Large intestine (tissue), 12 donors: ENCODE measurements at places on chromosomes 11 and 22.

DNA sequence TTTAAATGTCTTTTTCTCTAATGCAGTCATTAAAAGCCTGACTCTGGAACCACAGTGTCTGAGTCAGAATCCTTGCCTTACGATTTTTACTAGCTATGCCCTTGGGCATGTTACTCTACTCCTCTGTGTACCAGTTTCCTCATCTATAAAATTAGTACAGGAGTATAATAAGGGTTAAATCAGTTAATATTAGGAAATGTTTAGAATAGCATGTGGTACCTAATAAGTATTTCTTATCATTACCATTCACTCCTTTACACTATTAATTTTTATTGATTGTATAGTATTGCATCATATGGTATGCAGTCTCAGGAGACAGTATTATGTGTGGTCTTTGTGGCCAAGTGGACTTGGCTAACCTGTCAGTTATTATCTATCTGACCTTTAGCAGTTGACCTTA lies 68.2 kb downstream of the METTL15 start:
- DNase-seq, result no peak

DNA sequence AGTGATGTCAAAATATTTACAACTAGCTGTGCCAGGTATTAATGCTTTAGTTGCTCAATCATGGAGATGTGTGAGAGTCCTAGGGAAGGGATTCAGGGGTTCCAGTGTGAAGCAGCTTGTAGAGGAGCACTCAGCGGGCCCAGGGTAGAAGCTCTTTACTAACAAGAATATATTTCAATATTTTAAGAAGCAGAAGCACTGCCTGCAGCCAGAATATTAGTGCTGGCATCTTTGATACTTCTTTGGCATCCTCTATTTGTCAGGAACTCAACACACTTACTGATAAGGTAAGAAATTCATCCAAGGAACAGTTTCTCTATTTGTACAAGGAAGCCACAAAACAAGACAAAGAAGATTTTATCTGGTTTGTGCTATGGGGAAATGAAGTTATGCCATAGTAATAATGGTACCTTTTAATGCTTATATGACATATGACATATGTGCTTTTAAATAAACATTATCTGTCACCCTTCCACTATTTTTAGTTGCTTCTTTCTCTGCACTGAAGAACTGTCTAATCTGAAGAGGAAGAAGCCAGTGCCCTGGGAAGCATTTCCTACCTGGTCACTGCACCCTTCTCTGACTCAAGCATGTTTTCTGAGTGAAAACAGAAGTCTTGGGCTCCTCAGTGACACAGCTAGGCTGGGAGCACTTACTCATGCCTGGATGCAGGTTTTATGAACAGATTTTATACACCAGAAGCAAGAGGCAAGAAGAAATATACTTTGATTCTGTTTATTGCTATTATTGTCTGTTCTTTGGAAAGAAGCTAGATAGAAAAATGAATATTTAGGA lies 388.1 kb upstream of the CCDC90B start:
- no peak for DNase-seq

DNA sequence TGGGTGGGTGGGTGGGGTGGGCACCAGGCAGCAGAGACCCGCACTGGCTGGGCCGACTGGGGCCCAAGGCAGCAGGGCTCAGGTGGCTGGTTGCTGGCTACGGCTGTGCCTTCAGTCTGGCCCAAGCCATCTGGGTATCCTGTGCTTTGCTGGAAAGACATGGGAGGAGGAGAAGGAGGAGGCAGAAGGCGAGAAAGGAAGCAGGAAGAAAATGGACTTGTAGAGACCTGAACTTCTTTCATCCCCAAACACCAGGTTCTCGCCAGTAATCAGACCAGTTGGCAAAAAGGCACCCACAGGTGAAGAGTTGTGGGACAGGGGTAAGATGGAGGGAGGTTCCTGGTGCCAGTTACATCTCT lies 78.8 kb downstream of the IGLL1 start:
- DNase-seq, result no peak

DNA sequence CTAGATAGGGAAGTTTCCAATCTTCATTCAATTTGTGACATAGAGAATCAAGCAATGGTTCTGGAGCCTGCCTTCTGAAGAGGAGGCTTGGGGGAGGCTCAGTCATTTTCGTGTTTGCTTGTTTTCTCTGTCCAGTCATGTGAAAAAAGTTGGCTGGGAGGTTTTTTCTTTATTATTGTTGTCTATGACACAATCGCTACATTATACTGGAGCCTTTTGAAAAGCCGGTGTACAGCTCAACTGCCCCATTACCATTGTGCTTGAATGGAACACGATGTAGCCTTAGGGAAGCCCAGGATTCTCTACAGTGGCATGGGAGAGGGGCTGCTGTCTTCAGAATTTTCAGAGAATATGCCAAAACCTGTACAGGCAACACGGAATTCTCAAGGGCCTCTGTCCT lies 57.9 kb upstream of the NCAM1 start:
- DNase-seq, result no peak

- no peak for DNase-seq
Measured at GRCh38 chr11:35151683-35152280, 12.8 kb downstream of the CD44 start.

DNA sequence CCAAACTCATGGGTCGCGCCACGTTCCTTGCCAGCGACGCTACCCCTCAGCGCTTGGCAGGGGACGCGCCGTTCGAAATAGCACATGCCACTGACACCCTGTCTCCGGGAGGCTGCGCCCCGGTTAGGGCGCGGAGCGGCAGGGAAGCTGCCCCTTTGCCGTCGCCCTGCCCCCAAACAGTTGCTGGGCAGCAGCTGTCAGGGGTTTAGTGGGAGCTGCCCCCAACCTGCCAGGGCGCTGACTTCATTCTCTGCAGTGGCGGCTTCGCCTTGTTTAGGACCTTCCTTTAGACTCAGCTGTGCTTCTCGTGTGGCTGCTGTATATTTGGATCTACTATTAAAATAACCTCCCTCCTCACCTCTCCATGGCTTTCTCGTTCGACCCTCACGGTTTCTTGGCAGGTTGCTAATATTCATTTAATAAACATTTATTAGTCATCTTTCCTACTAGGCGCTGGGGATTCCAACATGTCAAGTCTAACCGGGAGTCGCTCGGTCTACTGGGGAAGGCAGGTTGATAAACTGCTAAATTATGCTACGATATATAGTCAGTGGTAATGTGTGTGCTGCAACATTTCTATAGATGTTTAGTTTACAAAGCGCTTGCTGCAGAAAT lies 782 bp downstream of the TMEM109 start:
- no peak for DNase-seq

GRCh38 chr11:128039140-128040021 lies 548.0 kb downstream of the ETS1 start:
- DNase-seq, result no peak

DNA sequence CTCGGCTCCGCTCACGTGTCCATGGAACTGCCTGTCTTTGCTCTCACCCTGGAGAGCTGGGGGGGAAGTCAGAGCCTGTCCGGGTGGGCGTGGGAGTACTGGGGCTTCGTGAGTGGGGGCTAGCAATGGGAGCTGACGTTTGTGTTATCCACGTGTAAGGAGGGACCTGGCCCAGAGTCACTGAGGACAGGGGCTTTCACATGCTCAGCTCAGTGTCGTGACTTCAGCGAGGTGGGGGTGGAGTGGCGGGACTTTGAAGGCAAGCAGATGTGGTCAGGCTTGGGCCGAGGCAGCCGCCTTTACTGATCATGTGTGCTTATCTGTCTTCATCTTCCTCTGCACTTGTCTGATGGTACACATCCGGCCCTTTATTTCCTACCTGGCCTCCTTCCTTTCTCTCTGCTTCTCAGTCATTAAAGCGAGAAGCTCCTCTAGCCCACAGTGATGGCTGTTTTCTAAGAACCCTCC lies 113.1 kb upstream of the NNMT start:
- no peak for DNase-seq

GRCh38 chr11:70483077-70483861 lies 84.9 kb downstream of the CTTN start:
- DNase-seq, result no peak

- no peak for DNase-seq
Measured at GRCh38 chr11:126169291-126169690, 42.2 kb downstream of the RPUSD4 start.

DNA sequence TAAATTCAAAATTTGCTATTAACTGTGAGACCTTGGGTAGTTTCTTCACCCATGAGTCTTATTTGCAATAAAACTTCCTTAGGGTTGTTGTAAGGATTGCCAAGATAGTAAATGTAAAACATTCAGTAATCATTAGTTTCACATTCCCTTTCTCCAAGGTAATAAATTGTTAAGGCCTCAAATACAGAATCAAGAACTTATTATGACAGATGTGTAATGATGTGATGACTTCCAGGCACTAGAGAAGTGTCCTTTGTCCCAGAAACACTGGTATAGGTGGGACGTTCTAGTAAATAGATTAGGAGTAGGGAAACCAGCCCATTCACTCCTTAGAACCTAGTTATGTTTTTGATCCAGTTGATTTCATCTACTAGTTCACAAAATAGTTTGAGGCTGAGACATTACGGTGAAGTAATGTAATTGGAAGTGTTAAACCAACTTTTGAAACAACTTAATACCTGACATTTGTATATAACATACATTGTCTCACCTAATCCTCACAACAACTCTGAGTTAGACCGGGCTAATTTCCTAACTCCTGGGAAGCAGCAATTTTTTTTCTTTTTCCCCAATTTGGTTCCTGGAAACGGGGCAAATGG lies 25.5 kb downstream of the CTNND1 start:
- no peak for DNase-seq

GRCh38 chr22:37213941-37214730 lies 1.9 kb upstream of the SSTR3 start:
- no peak for DNase-seq

DNA sequence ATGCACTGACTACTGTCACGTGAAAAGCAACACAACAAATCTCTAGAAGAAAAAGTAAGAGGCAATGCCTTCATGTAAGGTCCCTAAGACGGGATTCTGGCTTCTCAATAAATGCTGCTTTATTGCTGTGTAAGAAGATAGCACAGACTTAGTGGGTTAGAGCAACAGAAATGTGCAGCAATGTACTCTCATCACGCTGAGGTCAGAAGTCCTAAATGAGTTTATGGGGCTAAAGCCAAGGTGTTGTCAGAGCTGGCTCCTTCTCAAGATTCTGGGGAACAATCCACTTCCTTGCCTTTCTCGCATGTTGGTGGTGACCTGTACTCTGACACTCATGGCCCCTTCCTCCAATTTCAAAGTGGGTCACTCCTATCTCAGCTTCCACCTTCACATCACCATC lies 93.4 kb downstream of the SHANK2 start:
- DNase-seq, result peak; percentile 21

DNA sequence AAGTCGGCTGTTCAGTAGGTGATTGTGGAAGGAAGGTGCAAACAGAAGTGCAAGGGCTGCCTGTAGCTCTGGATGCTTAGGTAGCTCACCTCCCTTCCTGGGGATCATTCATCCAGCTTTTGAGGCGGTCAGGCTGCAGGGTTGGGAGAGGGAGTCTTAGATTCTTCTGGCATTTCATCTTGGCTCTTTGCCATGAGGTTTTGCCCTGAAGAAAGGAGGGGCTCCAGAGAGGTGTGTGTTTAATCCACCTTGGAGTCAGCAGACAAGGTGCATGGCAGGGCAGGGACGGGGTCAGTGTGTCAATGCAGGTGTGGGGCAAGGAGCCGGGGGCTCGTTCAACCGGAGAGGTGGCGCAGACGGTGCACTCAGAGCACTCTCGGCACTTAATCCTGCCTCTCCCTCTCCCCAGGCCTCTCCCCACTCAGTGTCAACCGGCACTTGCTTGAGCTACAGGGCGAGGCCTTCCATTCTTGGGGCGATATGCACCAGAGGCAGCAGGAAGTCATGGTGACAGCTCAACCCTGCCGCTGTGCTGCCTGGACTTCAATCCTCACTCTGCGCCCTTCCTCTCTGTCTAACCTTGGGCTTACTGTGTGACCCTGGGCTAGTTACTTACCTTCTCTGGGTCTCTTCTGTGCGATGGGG lies 7.2 kb downstream of the ADAMTS15 start:
- DNase-seq, result peak; percentile 88

DNA sequence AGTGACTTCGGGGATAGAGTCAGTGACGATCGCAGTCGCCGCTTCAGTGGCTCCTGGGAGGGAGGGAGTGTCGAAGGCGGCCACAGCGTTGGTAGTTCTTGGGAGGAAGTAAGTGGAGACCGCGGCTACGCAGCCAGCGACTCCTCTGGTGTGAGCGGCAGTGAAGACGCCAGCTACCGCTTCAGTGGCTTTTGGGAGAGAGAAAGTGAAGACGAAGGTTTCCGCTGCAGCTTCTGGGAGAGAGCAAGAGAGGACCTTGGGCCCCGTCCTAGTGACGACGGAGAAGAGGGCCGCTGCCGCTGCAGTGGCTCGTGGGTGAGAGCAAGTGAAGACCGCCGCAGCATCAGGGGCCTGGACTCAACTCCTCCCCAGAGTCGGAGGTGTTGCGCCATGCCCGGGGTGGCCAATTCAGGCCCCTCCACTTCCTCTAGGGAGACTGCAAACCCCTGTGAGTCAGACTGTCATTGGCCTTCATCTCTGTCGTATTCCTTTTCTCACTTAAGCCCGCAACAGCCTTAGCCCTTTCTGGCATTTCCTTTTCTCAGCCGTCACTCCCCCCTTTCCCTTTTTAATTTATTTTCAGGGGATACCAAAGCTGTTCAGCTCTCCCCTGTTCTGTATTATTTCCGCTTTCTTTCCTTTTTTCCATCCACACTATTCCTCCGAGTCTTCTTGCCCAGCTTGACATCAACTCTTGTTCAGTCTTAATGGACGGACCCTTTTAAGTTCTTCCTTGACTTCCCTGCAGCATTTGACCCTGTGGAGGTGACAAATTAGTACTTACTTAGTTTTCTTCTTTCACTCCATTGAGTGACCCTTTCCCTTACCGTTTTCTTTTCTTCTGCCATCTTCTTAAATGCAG lies 1.0 kb downstream of the ANKRD42 start:
- DNase-seq, result peak; percentile 82

GRCh38 chr11:13143486-13144297 lies 133.9 kb upstream of the BMAL1 start:
- DNase-seq, result peak; percentile 78

DNA sequence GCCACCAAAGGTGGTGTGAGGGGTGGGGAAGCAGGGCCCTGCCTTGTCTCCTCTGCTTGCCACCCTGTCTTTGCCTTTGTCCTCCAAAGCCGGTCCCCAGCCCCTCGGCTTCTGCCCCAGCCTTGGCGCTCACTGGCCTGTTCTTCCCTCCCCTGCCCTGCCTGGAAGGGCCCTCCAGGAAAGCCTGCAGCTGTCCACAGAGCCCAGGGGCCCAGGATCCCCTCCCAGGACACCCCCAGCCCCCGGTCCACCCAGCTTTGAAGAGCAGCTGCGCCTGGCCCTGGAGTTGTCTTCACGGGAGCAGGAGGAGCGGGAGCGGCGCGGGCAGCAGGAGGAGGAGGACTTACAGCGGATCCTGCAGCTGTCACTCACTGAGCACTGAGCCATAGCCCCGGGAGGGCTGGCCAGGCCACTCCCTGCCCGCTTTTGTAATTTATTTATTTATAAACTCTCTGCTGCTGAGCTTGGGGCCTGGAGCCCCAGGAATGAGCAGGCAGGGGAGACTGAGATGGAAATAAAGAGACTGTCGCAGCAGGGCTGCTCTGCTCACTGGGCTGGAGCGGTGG lies 1.3 kb upstream of the SSH3 start:
- no peak for DNase-seq

DNA sequence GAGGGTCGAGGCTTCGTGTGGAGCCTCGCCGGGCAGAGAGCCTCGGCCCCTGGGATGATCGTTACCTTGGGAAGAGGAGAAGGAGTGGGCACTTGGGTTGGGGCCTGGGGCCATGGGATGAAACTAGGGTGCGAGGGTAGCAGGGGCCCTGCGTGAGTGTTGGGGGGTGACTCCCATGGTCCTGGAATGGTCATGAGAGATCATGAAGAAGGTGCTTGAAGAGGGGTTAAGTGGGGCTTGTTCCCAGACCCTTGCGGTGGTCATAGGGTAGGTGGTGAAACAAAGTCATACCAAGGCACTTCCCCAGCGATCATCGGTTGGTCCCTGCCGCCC lies 284 bp downstream of the CCS start:
- DNase-seq, result no peak
